ENCODE measurements at places on chromosomes 5 and 9.

DNA sequence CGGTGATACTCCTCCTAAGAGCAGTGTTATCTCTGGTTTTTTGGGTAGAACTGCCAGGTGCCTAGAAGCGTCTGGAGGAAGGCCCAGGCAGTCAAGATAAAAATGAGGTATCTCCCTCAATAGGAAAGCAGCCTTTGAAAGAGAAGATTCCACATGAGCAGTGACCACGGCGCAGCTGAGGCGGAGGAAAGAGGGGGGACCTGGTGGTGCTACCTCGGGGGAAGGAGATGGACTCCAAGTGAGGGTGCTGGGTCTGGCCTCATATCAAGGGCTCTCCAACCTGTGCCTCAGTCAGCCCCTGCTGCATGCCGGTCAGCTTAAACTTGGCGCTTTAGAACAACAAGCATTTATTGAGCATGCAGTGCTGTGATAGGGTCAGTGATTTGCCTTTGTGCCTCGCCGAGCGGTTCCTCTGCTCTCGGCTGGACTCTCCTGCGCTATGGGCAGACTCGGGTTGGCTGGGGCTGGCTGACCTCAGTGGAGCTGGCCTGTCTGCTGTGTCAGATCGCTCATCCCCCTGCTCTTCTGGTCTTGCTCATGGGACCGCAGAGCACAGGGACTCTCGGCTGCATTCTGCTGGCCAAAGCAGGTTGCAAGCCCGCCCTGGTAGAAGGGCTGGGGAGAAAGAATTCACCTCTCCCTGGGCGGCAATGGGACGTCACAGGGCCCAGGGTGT, 121.1 kb upstream of the IRX4 start:
- DNase-seq: no peak

DNA sequence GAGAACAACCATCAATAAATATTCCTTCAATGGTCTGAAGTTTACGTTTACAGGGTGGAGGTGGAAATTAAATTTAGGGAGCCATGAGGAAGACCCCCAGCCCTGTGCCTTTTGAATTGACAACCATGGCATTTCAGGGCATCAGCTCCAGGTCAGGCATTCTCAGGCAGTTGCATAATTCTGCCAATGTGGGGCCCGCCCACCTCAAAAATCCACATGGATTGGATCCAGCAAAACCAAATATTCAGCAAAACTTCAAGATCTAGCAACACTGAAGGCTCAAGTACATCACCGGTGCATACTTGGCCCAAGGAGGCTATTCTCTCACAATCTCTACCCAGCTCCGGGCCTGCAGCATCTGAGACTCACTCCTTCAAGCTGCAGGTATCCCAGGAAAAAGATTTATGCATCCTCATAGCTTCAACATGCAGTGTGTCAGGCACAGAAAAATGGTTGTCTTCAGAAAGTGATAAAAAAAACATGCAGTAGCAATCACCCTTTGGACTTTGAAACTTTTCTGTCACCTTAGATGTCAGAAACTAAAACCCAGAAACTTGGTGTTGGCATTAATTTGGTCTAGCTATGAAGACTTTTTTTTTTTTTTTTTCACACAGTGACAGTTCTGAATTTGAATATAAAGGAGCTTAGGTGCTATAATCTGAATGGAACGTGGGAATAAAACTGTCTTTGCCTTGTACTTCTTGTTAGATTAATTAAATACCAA, 21.4 kb upstream of the ANXA2R start:
- DNase-seq: no peak

DNA sequence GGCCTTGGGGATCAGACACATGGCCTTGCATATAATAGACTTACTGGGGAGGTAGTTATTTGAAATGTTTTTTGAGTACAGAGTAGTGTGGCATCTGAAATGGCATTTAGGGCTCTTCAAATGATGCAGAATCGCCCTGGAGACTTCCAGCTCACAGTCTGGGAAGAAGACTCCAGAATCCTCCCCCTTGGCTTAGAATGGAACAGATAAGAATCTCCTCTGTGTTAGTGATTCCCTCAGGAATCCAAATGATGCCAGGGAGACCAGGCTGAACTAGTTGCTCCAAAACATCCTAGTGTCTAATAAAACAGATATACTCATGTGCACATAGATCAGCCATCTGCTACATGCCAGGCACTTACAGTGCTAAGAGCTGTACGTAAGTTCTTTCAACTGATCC, 38.6 kb upstream of the SMC5 start:
- no peak for DNase-seq

DNA sequence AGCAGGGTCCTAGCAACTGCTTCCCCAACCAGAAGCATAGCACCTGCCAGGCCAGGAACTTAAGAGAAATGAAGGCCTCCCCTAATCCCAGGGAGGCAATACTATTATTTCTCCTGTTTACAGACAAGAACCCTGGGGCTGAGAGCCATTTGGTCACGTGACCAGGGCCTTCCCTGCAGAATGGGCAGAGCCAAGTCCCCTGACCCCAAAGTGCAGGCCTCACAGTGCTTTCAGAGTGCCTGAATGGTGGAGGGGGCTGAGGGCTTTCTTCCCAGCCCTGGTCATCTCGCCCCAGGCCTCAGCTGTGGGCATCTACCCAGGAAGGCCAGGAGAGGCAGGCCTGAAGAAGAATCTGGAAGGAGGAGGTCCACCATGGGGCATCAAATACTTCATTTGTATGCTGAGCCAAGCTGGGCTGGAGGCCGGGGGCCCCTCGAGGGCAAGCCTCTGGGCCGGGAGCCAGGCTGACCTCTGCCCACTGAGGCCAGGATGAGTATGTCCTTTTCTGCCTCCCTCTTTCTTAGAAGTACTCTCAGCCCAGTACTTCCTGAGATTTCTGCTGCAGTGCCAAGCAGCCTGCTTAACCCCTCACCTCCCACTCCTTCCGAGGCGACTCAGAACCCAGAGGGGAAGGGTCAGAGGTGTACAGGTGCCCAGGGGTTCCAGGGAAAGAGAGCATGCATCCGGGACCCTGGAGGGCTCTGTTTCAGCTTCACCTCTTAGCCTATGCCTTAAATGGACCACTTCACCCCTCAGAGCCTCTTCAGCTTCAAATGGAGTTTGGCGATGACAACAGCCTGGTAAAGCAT, 18.9 kb upstream of the DUSP1 start:
- DNase-seq: no peak

DNA sequence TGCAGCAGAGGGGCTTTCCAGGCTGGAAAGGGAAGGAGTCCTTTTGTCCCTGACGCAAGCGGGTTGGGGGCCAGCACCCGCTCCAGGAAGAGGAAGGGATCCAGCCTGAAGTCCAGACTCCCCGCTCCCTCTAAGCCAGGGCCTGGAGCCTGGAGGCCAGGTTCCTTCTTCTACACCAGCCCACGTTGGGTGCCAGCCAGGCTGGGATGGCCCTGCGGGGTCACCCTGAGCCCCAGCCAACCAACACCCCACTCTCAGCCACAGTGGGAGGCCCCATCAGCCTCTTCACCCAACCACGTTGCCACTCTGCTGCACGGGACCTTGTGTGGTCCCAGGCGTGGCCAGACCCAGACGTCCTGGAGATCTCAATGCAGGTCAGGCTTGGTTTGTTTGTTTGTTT, 970 bp upstream of the FUT7 start:
- DNase-seq: peak; percentile 38

DNA sequence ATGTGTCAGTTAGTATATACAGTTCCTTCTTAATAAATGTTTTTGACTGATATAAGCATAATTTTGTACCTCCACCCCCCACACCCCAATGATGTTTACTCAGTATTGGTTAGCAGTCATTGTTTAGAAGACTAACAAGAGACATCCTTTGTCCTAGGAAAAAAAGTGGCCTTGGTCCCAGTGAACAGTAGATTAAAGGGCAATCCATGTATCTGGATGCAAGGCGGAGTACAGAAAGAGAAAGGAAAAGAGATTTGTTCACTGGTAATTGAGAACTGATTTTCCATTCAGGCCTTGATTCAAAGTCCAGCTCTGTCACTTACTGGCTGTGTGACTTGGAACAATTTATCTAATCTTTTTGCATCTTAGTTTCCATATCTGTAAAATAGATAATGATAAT, 4.6 kb downstream of the RALGPS1 start:
- DNase-seq: no peak

- DNase-seq: no peak
These were observed 62.8 kb upstream of the C5orf58 start for GRCh38 chr5:170169996-170170395.

DNA sequence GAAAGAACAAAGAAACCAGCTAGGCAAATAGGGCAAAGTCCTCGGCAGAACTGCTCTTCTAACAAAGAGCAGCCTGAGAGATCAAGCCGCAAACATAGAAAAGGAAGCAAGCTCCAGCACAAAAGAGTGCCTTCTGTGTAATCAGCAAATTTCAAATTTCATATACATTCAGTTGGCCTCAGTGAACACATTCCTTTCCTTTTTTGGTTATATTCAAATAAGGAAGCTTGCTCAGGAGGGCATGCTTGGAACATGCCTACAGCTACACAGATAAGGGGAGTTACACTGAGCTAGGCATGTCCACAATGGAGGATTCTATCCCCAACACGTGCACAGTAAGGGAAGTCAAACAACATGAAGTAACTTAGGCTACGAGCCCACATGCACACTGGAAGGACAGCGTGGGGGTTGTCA, 23.4 kb downstream of the IL33 start:
- DNase-seq: no peak

- no peak for DNase-seq
These were observed 128.0 kb upstream of the ABCA1 start for GRCh38 chr9:105055917-105056316.

DNA sequence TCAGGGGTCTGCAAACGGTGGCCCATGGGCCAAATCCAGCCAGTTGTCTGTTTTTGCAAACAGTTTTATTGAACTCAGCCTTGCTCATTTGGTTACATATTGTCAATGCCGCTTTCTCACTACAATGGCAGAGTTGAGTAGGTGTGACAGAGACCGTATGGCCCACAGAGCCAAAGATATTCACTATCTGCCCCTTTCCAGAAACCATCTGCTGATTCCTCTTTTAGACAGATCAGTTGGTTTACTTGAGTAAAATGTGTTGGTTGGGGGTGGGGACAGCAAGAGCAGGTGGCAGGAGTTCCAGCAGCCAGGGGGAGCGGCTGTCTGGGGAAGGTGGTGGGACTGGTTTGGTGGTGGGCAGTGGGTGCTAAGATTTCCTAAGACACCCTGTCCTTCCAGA, 54.8 kb downstream of the COL27A1 start:
- no peak for DNase-seq

- no peak for DNase-seq
These were observed 184.6 kb downstream of the KDM4C start for GRCh38 chr9:6942406-6942805.

- DNase-seq: peak; percentile 76
These were observed 5.9 kb downstream of the PDLIM7 start for GRCh38 chr5:177491429-177491945.

- DNase-seq: no peak
These were observed 330.8 kb upstream of the RFX3 start for GRCh38 chr9:3856592-3856991.

- DNase-seq: no peak
These were observed 279.3 kb upstream of the ANKRD55 start for GRCh38 chr5:56512313-56512996.

- DNase-seq: no peak
These were observed 33.3 kb downstream of the MTRR start for GRCh38 chr5:7902201-7902600.

DNA sequence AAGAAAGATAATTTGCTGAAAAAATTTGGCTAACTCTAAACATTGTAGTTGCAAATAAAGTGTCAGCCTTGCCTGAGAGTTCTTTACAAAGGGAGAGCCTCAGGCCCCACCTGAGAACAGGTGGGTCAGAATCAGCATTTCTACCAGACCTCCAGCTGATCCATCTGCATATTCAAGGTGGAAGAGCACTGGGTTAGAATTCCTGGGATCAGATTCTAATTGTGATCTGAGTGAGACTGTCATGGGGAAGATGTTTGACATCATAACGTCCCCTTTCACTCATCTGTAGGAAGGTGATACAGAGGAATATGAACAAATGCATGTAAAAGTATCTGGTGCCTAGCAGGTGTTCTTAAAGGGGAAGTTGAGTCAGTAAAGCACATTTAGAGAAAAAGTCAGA, 54.6 kb downstream of the FBXL7 start:
- DNase-seq: no peak

DNA sequence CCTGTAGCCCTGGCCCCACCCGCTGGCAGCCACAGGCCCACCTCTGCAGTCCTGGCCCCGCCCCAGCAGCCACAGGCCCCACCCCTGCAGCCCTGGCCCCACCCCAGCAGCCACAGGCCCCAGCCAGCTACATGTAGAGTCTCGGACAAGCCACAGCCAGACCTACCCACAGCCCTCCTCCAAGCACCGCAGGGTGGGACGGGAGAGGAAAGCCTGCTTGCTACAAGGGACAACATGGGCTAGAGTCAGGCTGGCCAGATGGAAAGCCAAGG, 49.5 kb upstream of the SARDH start:
- peak; percentile 56 for DNase-seq

GRCh38 chr9:127007638-127008037, 93.1 kb downstream of the RALGPS1 start:
- DNase-seq: no peak

DNA sequence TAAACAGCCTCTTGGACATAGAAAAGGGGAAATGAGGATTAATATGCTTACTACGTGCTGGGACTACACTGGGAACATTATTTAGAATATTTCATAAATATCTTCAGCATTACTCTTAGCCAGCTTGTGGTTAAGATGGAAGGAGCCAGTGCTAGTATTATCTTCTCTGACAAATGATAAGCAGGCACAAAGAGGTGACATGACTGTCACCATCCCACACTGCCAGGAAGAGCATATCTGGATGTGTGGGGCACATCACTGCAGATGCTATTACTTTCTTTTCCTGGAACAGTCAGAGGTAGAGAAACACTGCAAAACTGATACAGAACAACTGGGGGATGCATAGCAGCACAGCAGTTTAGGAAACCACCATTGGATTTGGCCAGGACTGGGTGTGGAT, 281.0 kb upstream of the TNC start:
- no peak for DNase-seq

DNA sequence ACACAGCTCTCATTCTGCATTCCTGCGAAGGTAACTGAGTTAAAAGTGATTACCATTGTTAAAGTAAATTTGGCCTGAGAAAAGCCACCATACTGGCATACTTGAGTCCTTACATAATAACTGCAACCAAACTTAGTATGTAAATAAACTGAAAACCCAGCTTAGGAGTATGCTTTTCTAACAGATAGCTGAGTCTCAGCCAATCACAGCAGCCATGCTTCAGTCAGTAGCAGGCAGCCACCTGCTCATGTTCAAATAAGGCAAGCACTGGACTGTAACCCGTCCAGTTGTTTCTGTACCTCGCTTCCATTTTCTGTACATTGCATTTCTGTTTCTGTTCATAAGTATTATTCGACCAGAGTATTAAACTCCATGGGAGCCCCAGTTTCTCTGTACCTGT, 58.6 kb downstream of the GCNT4 start:
- DNase-seq: peak; percentile 18

GRCh38 chr5:72818866-72819534, 2.5 kb downstream of the TNPO1 start:
- DNase-seq: peak; percentile 88

GRCh38 chr9:36764364-36765076, 191.8 kb downstream of the MELK start:
- peak; percentile 57 for DNase-seq

GRCh38 chr9:94899464-94900221, 173.1 kb downstream of the AOPEP start:
- no peak for DNase-seq

- no peak for DNase-seq
These were observed 23.7 kb upstream of the PLPP1 start for GRCh38 chr5:55558484-55558883.

Data from NAMALWA (cell line).